ENCODE measurements at places on chromosomes 6 and 20. TPM values are rescaled to one million over a fixed set of nuclear protein-coding genes. Genes with fewer than 3 reads are reported as not detected.

PRR18 gene
- 0.45 TPM for polyA plus RNA-seq

WFDC2 gene
- polyA plus RNA-seq: 1.8 TPM

GATA5 gene
- polyA plus RNA-seq: 11.9 TPM

DNA sequence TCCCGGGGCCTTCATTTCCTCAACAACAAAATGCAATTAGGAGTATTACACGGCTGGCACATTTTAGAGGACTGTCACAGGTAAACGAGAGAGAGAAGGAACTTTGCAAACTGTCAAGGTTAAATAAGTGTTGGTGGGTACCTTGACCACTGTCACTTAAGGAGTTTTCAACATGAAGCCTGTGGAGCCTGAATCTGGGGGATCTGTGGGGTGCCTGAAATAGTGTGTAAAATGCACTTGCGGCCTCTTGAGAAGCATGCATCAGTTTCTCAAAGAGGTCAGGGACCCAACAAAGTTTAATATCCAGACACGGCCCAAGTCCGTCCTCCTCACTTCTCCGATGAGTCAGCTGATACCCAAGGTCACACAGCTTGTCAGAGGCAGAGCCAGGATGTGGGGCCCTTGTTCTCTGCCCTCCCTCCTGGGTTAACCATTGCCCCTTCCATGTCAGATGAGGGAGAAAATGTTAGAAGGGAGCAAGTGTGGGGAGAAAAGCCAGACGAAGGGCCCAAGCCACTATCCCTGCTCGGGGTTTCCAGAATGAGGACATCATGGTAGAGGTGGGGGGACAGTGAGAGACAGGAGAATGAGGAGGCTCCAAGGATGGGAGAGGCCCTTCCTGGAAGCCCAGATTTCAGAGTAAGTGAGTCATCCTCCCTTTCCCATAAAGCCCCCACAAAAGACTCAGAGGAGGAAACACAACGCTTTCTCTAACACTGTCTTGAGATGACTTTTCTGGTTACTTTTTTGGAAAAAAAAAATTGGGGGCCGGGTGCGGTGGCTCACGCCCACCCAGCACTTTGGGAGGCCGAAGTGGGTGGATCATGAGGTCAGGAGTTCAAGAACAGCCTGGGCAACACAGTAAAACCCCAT lies 42.2 kb downstream of the C6orf132 start:
- H3K4me1 ChIP-seq: peaks cover 5% of the 10 kb centered on the region
- peaks cover 3% of the 10 kb centered on the region for H3K36me3 ChIP-seq
- H3K27ac ChIP-seq: peak overlapping the region; percentile 96
- DNase-seq: peak; percentile 89
- no peaks in the 10 kb centered on the region for H3K27me3 ChIP-seq

PNPLA1 gene
- 0.55 TPM for polyA plus RNA-seq

DNA sequence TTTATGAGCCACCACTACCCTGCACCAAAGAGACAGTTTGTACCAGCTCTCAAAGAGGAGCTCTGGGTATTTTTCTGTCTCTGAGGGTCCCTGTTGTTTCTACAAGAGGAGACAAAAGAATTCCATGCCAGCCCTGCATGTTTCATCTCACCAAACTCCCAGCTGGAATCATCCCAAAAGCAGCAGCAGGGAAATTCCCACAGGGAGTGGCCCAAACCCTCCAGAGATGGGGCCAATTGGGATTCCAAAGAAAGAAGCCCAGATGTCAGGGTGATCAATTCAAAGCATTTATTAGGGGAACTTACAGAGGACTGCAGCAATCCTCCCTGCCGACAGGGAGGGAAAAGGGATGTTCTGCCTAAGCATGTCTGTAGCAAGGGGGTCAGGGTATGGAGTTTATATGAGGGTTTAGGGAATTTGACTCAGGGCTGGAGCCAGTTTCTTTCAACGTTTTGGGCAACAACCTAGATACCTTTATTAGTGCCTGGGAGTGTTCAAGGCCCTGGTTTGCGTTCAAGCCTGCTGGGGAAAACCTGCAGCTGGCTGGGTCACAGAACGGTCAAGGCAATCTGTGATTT lies 47.2 kb downstream of the MUC22 start:
- no peak overlapping the region for H3K27ac ChIP-seq
- H3K4me3 ChIP-seq: no peak overlapping the region
- no peaks in the 10 kb centered on the region for H3K36me3 ChIP-seq
- H3K27me3 ChIP-seq: no peaks in the 10 kb centered on the region
- DNase-seq: no peak

DNA sequence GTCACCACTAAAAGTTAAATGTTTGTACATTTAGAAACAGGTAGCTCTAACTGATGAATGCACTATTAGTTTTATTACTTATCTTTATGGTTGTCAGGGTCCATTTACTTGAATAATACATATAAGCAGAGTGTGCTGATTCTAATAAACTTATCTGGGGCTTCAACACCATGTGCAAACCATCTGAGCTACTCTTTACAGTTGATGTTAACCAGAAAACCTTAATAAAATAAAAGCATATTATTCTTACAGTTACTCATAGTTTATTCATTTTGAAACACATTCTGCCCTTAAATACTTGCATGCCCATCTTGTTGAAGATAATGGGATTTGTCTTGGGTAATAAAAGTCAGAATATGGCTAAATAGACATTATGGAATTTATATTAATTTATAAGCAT lies 1042.2 kb downstream of the EPHA7 start:
- H3K27ac ChIP-seq: no peak overlapping the region
- H3K27me3 ChIP-seq: no peaks in the 10 kb centered on the region
- H3K36me3 ChIP-seq: no peaks in the 10 kb centered on the region
- DNase-seq: no peak
- no peaks in the 10 kb centered on the region for H3K4me1 ChIP-seq

DNA sequence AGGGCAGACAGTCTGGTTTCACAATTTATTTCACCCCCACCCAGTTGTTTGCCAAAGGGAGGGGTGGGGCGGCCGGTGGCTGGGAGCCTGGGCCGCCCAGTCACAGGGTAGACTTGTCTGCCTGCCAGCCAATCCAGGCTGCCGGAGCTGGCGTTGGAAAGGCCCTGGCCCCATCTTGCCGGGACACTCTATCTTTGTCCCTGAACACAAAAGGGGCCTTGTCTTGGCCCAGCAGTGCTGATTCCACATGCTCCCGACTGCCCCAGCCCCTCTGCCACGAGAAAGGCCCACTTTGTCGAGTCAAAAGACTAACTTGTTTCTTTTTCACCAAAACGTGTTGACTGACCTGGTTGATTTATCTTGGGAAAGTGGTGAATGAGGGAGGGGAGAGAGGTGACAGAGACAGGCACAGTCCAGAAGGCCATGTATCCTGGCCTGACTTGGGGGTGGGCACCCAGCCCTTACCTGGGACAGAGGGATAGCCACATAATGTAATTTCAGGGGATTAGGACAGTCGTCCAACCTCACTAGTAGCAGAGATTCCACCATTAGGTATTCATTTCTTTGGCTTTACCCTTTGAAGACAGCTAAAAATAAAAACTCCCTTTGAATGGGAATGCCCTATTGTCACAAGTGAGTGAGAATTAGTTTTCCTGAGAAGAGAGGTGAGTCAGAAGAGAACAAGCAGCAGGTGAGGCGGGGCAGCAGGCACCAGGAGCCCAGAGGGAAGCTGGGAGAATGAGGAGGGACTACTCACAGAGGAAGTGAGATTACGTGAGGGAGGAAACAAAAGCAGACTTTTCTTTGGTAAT lies 67.0 kb upstream of the SIRPA start:
- H3K4me3 ChIP-seq: no peak overlapping the region
- no peaks in the 10 kb centered on the region for H3K27me3 ChIP-seq
- H3K27ac ChIP-seq: peak overlapping the region; percentile 69
- peak; percentile 52 for DNase-seq
- no peaks in the 10 kb centered on the region for H3K36me3 ChIP-seq
- no peaks in the 10 kb centered on the region for H3K4me1 ChIP-seq

DNA sequence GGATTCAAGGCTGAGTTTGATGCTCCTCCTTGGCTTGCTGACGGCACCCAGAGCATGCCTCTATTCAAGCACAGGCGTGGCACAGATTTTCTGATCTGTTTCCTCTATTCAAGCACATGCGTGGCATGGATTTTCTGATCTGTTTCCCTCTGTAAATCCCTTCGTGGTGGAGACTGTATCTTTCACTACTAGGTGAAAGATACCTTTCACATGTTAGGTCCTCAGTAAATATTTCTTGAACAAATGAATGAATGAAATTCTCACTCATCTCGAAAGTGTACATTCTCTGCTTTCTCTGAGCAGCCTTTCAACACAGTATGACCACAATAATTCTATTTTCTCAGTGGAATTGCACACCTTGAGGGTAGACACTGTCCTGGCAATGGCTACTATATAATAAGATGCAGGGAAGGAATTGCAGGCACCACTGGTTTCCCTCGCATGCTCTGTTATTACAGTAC lies 72.6 kb upstream of the F13A1 start:
- no peaks in the 10 kb centered on the region for H3K4me1 ChIP-seq
- no peak overlapping the region for H3K4me3 ChIP-seq
- no peaks in the 10 kb centered on the region for H3K36me3 ChIP-seq
- no peak for DNase-seq

DNA sequence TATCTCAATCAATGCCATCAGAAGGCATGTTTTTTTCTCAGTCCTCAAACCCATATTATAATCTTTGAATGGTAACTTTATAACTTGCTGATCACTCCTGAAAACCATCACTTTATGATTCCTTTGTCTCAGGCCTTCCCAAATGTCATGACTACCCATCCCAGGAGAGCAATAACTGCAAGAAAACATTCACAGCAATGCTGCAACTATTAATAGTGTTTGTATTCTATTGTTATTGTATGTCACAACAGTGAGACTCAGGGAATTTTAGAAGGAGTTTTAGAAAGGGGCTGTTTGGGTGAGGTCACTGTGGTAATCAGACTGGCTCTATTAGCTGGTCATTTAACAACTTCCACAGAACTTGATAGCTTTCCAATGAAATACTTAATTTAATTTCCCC lies 301.4 kb upstream of the TBX18 start:
- no peak for DNase-seq
- no peaks in the 10 kb centered on the region for H3K4me1 ChIP-seq
- no peaks in the 10 kb centered on the region for H3K27me3 ChIP-seq
- H3K36me3 ChIP-seq: no peaks in the 10 kb centered on the region
- no peak overlapping the region for H3K4me3 ChIP-seq
- H3K27ac ChIP-seq: no peak overlapping the region

- no peaks in the 10 kb centered on the region for H3K27me3 ChIP-seq
- H3K36me3 ChIP-seq: peaks cover 8% of the 10 kb centered on the region
- peak; percentile 49 for DNase-seq
- peak overlapping the region; percentile 98 for H3K27ac ChIP-seq
- H3K4me1 ChIP-seq: peaks cover 2% of the 10 kb centered on the region
These were observed 933 bp downstream of the SSR1 start for GRCh38 chr6:7311917-7312615.

All from small intestine (tissue), 16 donors.